ENCODE measurements at places on chromosomes 5 and 9.

DNA sequence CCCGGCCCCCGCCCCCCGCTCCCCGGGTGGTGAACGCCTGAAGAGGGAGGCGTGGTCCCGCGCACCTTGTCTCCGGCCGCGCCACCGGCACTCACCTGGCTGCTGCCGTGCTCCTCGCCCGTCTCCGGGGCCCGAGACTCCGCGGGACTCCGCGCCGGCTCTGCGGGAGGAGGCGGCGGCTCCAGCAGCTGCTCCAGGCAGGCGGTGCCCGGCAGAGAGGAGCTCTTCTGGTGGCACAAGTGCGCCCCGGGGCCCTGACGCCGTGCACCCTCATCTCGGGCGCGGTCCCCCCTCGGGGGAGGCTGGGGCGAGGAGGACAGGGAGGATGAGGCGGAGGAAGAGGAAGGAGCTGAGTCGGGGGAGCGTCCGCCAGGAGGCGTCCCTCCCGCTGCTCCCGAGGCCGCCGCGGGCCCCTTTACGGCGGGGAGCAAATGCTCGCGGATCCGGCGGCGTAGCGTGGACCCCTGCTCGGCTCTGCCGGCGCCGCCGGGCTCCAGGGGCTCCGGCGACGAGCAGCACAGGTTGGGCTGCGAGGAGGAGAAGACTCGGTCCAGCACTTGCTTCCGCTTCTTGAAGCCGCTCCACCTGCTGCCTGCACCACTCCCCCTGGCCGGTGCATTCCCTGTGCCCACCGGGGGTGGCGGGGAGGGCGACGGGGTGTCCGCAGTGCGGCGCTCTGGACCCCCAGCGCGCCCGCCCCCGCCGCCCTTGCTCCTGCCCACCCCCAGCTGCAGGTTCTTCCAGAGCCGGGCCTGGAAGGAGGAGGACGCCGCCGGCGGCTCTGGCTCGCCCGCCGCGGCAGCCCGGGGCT is 928 bp downstream of the MCTP1 start:
- DNase-seq: peak; percentile 45

GRCh38 chr5:111399113-111399512 is 113.2 kb downstream of the STARD4 start:
- DNase-seq: no peak

- DNase-seq: no peak
Measured at GRCh38 chr5:177146891-177147638, 13.5 kb downstream of the NSD1 start.

DNA sequence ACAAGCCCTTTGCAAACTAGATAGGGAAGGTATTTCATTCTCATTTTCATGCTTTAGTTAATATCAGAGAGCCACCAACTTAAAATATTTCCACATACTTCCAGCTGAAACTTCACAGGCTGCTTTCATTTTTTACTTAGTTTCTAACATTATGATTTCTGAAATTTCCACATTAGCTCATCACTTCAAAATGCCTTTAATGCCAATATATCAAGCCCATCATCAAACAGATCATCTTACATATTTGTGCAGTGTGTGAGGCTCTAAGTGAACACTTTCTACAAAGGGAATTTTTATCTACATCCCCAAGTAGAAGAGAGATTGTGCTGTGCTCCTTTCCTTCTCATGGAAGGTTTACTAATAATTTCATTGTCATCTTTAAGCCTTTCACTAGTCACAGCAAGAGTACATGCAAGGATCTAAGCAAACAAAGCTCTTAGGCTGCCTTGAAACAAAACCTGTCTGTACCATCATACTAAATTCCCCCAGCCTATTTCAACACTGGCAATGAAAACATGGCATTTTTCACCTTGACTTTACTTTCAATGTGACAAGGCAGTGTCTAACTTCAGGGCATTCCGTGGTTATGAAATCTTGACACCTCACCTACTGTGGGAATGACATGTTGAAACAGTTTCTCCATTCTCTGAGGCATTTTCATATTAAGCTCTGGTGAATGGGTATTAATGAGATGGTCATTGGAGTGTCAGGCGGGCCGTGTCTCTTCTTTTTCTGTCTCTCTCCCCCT is 45.4 kb downstream of the PPP2R2B start:
- DNase-seq: no peak

GRCh38 chr5:80238097-80238496 is 17.8 kb downstream of the SERINC5 start:
- DNase-seq: no peak

DNA sequence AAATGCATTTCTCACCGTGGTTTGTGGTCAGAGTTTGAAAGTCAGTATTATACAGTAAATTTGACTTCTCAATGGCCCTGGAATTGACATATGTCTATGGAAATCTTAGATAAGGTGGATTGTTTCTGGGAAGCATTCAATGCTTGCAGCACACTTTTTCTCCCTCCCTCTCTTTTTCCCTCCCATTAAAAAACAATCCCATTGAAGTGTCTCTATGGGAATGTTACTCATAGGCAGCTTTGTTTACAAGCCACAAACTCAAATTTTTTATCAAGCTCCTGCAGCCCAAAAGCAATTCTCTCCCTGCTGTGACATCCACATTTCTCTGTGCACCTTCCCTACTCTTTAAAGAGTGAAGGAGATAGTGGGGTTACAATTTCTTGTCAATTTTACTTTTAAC is 292.1 kb downstream of the ARRDC3 start:
- no peak for DNase-seq

GRCh38 chr9:76761448-76761847 is 2.8 kb upstream of the PCA3 start:
- no peak for DNase-seq

GRCh38 chr5:147403651-147404640 is 105.9 kb downstream of the DPYSL3 start:
- DNase-seq: no peak

GRCh38 chr9:78189001-78189400 is 46.9 kb upstream of the CEP78 start:
- DNase-seq: no peak

GRCh38 chr9:121601194-121601593 is 50.2 kb upstream of the DAB2IP start:
- no peak for DNase-seq

DNA sequence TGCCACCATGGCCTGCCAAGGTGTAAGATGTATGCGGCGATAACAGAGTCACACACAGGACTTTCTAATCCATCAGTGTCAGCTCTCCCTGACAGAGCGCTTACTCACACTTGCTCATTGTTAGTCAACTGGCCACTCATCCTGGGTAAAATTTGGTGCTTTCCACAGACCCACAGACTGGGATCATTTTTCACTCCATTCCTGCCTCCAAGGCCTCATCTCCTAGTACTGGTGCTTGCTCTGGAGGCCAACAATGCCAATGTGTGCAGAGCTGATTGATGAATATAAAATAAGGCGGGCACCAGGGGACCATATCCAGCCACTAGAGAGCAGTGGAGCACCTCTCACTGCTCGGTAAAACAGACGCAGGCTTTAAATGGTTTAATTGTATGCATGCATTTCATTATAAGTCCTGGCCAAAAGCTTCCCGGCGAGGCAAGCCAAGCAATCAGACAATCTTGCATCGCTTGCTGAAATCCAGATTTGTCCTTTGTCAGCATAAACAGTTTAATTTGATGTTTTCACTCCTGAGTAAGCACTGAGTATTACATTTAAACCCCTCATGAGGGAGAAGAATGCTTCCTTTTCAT is 22.3 kb downstream of the PSMB7 start:
- DNase-seq: no peak

- DNase-seq: peak; percentile 46
Measured at GRCh38 chr5:139745800-139746690, 49.6 kb upstream of the PSD2 start.

GRCh38 chr5:3024976-3025375 is 273.5 kb upstream of the IRX2 start:
- no peak for DNase-seq

GRCh38 chr9:93860694-93861658 is 94.2 kb downstream of the BARX1 start:
- no peak for DNase-seq

- DNase-seq: no peak
Measured at GRCh38 chr9:126549246-126550006, 64.3 kb upstream of the LMX1B start.

DNA sequence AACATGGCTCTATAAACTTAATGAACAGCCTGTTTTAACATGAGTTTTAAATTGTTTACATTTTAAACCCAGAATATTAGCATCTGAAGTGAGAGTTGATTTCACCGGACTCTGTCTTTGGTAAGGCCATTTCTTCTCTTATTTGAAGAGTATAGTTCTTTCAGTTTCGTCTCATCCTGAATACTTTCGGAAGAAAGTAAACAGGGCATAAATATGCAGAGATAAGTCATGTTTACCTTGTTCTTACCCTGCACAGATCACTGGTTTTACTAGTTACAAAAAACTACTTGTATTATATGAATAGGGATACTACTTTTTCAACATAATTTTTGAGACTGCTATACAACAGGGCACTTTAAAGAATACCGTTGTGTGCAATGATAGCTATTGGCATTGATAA is 656.3 kb upstream of the ZNF608 start:
- DNase-seq: no peak

DNA sequence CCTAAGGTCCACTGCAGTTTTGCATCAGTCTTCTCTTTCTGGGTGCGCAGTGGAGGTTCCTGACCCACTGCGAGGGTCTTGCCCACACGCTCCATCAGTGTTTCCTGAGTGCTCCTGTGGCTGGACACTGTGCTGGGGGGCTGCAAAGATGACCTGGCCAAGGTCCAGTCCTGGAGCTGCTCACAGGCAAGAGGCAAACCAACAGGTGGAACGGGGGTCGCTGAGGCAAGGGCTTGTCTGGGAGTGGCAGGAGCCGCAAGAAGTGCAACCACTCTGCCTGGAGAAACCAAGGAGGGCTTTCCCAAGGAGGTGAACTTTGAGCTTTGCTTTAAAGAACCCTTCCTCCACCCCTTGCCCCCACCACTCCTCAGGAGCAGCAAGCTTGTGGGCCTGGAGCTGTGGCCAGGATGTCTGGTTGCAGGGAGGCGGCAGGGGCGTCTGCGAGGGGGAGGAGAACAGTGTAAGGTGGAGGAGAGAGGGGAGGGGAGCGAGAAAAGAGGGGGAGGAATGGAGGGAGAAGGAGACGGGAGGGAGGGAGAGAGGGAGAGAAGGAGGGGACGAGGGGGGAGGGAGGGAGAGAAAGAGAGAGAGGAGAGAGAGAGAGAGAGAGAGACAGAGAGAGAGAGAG is 444 bp upstream of the CPLX2 start:
- DNase-seq: no peak

DNA sequence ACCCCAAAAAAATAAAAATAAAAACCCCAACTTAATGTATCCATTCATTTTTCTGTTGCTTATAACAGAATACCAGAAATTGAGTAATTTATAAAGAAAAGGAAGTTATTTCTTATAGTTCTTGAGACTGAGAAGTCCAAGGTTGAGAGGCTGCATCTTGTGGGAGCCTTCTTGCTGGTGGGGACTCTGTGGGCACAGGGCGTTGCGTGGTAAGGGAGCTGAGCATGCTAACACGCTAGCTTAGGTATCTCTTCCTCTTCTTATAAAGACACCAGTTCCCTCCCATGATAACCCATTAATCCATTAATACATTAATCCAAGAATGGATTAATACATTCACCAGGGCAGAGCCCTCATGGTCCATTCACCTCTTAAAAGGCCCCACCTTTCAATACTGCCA is 150.9 kb downstream of the ZSWIM6 start:
- DNase-seq: no peak

GRCh38 chr9:124414612-124415011 is 630 bp downstream of the PSMB7 start:
- DNase-seq: no peak

DNA sequence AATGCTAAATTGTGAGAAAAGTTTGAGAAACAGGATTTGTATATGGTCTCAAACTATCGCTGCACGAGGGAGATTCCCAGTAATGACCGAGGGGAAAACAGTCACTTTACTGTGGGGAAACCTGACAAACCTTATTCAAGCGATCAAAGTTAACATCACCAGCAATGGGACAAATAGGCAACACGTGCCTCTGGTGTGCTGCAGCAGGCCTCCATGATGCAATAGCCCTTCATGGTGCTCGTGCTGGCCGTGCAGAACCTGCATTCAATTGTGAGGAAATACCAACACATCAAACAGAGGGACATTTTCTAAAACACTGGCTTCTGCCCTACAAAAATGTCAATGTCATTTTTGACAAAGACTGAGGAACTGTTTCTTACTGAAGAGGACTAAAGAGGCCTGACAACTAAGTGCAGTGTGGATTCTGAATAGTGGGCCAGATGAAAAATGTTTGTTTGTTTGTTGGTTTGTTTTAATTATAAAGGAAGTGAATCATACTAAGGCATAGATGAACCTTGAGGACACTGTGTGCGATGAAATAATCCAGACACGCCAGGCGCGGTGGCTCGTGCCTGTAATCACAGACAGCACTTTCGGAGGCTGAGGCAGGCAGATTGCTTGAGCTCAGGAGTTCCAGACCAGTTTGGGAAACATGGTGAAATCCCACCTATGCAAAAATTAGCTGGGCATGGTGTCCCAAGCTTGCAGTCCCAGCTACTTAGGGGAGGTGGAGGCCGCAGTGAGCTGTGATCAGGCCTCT is 17.6 kb upstream of the MARCHF6 start:
- no peak for DNase-seq

- DNase-seq: peak; percentile 50
Measured at GRCh38 chr9:36991516-36992134, 42.4 kb downstream of the PAX5 start.

DNA sequence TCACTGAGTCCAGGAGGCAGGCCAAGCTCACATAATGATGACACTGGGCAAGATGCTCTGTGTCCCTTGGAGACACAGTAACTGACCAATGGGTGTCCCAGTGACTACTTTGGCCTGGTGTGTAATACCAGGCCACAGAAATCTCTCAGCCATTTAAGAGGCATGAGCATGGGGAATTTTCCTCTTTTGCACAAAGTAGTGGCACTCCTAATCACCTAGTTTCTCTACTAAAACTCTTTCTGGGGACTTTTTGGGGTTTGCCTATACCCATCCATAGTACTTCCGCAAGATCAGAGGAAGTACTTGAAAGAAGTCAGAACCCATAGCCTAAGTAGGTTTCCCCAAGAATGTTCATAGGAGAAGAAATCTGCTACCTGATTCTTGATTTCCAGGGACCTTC is 161.9 kb downstream of the ARSB start:
- DNase-seq: no peak

DNA sequence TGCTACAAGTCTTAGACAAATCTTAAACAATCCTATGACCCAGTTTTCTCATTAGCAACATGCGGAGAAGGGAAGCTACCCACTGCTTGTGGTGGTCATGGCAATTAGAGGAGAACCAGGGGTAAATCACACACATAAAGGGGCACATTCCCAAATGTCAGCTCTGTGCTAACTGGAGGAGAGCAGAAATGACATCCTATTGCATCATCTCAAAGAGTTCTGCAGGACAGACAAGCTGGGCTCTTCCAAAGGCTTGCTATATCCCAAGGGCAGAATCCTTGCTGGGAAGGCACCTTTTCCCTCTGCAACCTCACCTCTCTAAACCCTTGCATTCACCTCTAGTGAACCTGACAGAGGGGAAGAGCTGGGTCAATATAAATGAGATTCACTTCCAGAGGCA is 17.0 kb upstream of the WWC1 start:
- DNase-seq: no peak

GRCh38 chr5:146751781-146752401 is 126.7 kb downstream of the PPP2R2B start:
- peak; percentile 37 for DNase-seq

Measured in stimulated activated CD4-positive, alpha-beta T cell treated with anti-CD3 and anti-CD28 coated beads, Interleukin-2, amount 100 ng/mL, for 24 hours (primary cell).